ENCODE measurements at places on chromosomes 5 and 9. TPM values are rescaled to one million over a fixed set of nuclear protein-coding genes. Genes with fewer than 3 reads are reported as not detected.
A peak's percentile ranks its signal among the peaks of the same experiment; 100 is the strongest.

- peak; percentile 21 for DNase-seq
Observed at GRCh38 chr5:179495906-179496455, 54.4 kb upstream of the RUFY1 start.

GRCh38 chr5:33848554-33848953, 43.2 kb downstream of the ADAMTS12 start:
- DNase-seq: no peak

DNA sequence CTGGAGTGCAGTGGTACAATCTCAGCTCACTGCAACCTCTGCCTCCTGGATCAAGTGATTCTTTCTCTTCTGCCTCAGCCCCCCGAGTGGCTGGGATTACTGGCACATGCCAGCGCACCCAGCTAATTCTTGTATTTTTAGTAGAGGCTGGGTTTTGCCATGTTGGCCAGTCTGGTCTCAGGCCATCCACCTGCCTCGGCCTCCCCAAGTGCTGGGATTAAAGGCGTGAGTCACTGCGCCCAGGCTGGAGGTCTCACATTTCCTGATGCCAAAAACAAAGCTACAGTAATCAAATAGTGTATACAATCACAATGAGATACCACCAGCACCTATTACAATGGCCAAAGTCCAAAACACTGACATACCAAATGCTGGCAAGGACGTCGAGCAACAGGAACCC, 51.1 kb downstream of the TTLL11 start:
- DNase-seq: no peak

GRCh38 chr9:98406469-98406868, 151.0 kb upstream of the TBC1D2 start:
- DNase-seq: no peak

GRCh38 chr5:82748688-82749460, 328.3 kb downstream of the TMEM167A start:
- no peak for DNase-seq

DNA sequence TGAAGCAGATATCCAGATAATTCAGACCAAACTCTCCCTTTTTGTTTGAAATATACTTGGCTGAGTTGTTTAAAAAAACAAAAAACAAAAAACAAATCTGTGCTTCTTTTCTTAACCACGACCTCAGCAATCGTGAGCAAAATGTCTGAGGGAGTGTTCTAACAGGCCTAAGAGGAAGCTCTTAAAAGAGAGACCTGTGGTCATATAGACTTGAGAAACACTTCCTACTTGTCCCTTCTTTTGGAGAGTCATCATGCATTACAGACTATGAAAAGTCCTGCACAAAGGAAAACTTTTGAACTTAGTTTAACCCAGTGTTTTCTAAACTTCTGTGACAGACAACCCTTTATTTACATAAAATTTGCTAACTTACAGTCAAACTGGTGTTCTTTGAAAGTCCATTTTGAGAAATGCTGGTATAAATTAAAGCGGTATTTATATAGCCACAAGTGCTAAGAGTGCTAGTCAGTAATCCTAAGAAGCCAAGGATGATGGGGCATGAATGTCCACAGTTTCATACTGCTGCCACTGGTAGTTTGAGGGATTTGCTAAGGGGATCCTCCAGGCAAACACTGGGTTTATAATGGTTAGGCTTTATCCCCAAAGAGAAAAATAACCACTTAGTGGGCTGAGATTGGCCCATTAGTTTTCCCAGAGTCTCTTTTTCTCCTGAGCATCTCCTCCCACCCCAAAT, 199.8 kb downstream of the LRRC70 start:
- no peak for DNase-seq

DNA sequence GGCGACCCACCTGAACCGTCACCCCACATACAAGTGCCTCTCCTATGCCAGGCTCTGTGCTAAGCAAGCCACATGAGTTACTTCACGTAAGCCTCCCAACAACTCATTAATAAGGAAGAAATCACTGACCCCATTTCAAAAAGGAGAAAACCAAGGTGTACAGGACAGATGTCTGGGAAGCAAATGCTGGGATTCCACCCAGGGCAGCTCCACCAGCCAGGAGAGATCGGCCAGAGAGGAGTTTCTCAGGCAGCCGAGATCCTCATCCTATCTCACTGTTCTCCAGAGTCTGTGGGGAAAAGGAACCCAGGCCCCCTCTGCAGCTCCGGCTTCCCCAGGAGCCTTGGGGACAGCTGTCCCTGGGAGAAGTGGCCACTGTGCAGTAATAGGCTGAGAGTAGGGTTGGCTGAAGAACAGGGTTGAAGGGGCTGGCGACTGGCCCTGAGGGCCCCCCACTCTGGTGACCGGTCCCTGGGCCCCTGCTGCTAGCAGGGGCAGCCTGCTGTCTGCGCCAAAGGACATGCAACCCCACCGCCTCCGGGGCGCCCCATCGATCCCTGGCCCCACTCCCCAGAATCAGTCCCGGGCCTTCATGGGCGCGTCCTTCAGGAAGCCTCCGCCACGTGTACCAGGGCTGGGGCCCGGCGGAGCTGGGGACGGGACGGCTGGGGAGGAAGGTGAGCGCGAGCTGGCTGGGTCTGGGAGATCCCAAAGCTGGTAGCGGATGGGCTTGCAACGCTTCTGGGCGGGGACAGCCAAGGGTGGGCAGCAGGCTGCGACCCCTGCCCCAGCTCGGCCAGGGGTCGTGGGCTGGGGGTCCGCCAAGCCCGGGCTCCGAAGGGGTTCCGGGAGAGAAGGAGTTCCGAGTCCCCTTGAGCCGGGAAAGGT, 44.1 kb upstream of the STXBP1 start:
- no peak for DNase-seq

GRCh38 chr9:125966959-125967711, 220.0 kb downstream of the PBX3 start:
- DNase-seq: no peak

- no peak for DNase-seq
Observed at GRCh38 chr5:118794281-118794680, 194.1 kb downstream of the DTWD2 start.

DNA sequence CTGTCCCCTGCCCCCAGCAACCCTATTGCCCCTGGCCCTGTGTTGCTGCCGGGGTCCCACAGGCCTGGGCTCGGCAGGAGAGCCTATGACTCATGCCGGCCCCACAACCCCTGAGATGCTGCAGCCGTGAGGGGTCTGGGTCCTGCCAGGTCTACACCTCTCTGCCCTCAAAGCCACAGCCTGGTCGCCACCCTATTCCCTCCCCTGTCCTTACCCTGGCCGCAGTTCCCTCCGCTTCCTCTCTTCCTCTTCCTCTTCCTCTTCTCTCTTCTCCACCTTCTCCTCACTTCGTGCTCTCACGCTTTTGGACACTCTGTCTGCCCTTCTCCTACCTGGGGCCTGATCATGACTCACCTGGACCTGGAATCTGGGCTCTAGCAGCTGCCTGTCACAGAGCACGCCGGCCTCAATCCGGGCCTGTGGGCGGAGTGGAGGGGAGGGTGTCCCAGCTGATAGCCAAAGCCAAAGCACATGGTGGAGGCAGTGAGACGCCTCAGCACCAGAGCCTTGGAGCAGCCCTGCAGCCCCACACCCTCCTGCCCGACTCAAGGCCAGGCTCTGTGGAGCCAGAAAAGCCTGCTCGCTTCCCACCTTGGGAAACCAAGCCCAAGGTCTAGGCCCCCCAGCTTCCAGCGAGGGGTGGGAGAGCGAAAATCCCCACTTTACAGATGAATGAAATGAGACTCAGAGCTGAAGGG, 26.8 kb upstream of the CSF1R start:
- DNase-seq: no peak

Gene IL9
- total RNA-seq: not detected

Gene PDE6A
- not detected for total RNA-seq

Gene TXNDC8
- not detected for total RNA-seq

Gene OR1Q1
- not detected for total RNA-seq

Measured in Calu3 (cell line).